Amniotic stem cell (primary cell): ENCODE measurements at places on chromosomes 3 and 15.

DNA sequence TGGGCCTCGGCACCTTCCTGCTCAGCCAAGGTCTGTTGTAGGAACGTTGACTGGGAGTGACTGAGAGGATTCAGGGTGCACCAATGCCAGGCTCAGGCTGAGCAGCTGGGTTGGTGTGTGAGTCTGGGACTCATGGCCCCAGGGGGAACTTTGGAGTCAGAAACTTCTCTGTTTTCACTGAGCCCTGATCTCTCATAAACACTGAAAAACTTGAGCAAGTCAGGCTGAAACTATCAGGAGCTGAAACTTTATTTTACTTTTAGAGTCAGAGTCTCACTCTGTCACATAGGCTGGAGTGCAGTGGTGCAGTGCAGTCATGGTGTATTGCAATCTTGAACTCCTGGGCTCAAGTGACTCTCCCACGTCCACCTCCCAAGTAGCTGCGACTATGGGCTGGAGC, 3.0 kb downstream of the TRAK1 start:
- no peak for DNase-seq

DNA sequence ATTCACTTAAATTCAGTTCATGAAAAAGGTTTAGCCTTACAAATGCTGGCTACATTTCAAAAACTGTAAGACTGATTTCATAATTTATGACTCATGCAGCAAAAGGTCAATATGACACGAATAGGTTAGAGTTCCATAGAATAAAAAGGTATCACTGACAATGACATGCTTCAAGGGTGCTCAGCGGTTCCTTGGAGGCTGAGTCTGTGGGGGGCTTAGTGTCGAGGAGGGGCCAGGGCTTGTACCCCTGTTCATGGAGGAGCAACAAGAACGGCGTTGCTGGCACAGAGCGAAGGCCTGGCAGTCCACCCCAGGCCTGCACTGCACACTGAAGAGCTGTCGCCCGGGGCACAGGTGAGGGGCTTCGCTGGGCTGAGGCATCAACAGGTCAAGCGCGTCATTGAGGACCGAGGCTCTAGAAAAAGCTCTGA, 174.2 kb downstream of the NR1D2 start:
- DNase-seq, result no peak

DNA sequence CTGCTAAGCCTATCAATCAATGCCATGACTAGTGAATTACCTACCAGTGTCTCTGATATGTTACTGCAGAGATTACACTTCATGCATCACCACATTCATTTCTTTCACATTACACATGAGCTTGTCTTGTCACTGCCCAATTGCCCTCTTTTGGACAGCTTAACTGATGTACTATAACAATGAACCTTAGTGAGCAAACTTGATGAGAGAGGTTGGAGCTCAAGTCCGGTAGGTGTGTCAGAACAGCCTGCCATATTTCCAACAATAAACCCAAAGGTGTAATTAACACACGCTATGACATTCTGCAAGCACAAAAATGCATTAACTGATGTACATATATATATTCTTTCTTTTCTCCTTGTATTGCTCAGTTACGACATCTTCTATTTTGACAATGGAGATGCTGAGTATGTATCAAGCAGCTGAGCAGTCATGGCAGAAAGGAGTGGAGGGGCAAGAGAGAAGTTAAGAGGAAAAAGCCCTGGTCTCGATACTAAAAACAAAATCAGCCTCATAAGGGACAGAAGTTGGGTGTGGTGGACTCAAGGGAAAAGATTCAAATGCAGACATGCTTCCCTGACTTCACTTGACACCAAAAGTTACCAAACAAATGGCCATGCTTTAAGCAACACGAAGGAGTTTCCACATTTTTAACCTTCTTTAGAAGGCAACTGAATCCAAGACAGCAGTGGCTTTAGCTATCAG, 538.2 kb downstream of the FOXP1 start:
- no peak for DNase-seq

DNA sequence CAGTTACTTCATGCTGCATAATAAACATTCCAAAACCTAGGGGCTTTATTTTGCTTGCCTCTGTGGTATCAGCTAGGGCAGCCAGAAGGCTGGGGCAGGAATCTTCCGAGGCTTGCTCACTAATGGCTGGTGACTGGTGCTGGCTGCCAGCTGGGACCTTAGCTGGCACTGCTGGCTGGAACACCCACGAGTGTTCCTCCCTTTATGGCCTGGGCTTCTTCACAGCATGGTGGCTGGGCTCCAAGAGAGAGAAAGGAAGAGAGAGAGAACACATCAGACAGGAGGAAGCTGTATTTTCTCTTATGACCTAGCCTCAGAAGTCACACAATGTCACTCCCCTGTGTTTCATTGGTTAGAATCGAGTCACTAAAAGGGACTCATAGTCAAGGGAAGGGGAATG, 23.9 kb upstream of the CDCP1 start:
- no peak for DNase-seq

DNA sequence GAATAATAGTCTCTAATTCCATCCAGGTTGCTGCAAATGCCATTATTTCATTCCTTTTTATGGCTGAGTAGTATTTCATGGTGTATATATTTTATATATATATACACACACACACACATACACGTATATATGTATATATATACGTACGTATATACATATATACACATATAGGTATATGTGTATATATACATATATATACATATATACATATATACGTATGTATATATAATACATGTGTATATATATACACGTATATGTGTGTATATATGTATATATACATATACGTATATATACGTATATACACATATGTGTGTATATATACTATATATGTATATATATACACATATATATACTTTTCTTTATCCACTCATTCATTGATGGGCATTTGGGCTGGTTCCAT, 13.7 kb upstream of the STRIT1 start:
- no peak for DNase-seq

DNA sequence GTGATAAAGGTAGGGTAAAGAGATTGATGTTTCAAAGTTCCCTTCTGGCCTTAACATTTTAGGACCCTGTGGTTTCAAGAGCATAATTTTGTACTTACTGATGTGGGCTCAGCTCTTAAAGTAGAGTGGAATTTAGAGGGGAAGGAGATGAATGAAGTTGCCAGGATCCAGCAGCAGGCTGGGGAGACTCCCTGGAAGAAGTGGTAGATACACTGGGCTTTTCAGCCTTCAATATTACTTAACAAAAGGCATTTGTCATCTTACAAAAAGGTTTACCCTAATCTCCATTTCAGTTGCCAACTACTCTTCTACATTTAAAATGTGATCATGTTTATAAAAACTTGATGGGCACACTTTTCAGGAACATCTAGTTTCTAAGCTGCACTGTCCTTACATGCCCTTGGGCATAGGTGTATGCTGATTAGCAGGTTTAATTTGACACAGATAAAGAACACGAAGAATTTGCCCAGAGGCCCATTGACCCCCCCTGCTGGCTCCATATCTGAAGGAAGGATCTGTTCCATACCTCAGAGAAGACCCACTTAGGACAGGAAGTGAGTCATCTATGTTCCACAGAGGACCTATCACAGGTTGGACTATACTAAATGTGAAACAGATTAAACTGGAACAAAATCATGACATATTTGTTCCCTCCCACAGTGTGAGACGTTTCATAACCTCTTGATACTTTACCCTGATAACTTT, 93.0 kb upstream of the LPP start:
- DNase-seq, result no peak

DNA sequence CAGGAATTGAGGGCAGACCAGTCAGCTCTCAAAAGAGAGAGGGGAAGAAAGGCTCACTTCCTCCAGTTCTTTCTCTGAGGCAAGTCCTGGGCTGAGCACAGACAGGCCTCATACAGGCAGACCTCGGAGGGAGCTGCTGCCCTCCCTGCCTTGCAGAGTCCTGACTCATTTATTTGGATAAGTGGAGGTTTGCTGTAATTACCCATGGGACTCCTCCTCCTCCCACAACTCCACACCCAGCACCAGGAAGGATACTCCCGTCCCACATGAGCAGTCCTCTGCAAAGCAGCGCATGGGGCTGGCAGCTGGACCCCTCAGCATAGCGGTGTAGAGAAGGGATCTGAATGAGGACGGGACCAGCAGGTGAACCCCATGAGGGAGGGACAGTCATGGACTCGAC, 13.4 kb upstream of the SCN10A start:
- no peak for DNase-seq

DNA sequence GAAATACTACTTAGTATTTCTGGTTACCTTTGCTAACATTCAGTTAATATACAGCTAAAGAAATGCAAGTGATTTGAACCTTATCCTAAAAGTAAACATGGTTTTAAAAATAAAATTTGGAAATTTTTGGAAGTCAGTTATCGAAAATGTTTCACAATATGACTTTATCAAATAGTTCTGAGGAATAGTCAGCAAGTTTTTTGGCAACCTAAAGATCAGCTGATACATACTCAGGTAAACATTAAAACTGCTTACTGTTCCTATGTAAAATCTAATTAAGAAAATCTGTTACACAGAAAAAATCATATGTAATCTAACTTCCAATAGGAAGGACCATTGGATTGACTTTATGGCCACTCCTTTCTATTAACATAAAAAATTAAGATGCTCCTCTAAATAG, 24.1 kb downstream of the IFT80 start:
- DNase-seq, result no peak

GRCh38 chr15:63879211-63879610, 45.5 kb upstream of the HERC1 start:
- no peak for DNase-seq

DNA sequence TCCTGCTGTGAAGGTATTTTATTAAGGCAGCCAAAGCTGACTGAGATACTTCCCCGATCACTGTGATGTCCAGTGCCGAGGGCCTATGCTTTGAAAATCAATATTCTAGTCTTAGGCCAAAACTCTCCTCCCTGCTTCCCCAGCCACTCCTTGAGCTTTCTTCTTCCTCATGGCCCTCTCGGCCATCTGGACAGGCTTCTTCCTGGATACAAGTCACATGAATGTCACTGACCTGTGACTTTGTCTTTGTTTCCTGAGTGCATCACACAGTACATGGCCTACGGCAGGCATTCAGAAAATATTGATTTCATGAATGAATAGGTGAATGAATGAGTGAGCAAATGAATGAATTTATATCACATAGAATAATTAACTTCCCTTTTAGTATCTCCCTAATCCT, 24.6 kb upstream of the HES1 start:
- DNase-seq, result no peak

GRCh38 chr3:187802203-187802927, 57.1 kb upstream of the BCL6 start:
- DNase-seq, result no peak

DNA sequence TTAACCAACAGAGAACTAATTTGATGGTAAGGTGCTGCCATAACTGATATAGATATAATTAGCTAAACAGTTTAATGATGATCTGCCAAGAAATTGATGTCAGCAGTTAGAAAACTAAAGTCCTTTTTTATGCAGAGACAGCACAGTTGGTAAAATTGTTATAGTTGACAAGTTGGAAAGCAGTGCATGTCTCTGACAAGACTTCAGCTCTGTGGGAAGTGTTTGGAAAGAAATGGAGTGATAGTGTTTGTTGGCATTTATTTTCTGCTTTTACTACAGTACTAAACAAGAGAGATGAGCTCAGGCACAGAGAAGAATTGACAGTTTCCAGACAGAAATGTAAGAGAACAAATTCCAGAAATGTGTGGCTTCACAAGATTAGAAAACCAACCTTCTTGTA, 523.5 kb upstream of the BCHE start:
- no peak for DNase-seq

GRCh38 chr15:86178845-86179244, 99.2 kb downstream of the AGBL1 start:
- no peak for DNase-seq

DNA sequence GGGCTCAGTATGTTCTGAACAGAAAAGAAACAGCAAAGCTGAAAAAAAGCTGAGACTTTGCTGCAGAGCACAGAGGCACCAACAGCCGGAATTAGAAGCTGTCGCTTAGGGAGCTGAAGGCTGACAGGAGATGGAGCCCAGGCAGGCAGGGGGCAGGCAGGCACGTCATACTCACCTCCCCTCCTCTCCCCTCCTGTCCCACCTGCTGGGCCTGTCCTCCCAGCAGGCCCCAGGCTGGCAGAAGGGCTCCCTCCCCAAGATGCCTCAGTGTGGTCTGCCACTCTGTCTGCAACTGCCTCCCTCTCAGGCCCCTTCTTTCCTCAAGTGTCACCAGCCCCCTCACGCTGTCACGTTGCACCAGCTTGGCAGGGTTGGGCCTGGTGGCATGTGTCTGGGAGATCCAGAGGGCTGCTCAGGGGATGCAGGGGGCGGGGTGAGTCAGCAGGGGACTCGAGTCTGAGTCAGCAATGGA, 3.2 kb upstream of the ANKRD63 start:
- DNase-seq, result no peak

DNA sequence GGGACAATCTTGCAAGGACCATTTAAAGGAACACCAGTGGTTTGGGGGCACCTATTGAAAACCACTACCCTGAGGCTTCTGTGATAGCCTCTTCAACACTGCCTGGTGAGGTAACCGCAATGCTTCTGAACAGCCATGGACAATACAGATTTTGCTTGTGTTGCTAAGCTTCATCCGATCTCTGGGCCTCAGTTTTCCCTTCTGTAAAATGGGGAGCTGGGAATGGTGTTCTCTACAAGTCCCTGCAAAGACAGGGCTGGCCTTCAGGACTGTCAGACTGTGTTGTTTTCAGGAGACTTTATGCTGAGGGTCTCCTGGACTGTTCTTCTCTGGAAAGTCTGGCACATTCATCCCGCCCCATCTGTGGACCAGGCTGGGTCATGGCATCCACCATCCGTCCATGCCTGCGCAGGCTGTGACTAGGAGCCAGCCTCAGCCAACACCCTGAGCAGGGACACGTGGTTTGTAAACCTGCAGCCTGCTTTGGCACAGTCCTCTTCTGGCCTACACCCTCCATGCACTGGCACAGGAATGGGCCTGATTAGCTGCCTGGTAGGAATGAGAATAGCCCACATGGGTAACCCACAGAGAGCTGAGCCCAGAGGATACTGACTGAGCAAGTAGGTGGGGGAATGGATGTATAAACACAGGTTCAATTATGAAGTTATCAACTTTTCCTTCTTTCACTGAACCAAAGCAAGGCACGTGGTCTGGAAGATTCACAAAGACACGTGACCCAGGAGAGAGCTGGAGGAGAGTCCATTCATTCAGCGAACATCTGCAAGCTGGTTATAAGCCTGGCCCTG, 55.3 kb downstream of the ROPN1B start:
- no peak for DNase-seq

GRCh38 chr3:34155666-34156065, 357.2 kb downstream of the PDCD6IP start:
- no peak for DNase-seq

DNA sequence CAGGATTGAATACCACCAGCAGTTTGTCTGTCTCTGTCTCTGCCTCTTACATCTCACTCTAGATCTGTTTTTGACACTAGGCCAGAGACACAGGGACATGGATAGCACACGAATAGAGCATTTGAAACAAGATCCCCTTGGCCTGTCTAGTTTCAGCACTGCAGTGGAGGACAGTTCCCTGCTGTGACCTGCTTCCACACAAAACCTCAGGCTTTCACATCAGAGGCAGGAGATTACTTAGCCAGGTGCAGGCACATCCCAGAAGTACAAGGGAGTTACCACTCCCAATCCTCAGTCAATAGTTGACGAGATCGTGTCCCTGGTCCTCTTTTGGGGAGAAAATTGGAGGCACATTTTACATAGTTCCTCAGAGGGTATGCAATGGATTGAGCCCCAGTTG, 34.0 kb upstream of the CCK start:
- DNase-seq, result no peak
